ENCODE measurements at places on chromosomes 2 and 18.

DNA sequence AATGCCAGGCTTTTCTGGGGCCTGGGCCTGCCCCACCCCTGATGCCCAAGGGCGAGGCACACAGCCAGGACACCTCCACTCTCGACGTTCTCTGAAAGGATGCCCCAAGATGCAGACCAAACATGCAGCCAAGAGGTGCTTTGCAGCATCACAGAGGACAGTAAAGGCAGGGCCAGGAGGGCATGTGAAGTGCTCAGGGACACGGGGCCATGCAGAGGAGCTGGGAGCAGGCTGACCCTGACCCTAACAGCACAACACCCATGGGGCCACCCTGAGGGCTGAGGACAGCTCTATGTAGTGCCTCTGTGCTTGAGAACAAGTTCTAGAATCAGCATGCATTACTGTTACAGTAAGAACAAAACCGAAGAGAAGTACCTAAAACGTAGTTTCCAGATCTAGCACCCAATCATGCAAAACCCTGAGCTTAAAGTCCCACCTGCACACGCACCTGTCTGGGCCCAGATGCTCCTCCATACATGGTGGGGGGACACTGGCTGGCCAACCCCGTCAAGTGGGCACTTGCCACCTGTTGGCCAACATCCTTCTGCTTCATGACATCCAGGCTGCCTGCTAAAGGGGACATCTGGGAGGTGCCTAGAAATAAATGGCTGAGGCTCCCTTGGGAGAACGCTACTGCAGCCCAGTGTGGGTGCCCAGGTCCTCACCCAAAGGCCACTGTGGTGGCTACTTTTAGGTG is 15.4 kb downstream of the HS6ST1 start:
- no peak for DNase-seq

DNA sequence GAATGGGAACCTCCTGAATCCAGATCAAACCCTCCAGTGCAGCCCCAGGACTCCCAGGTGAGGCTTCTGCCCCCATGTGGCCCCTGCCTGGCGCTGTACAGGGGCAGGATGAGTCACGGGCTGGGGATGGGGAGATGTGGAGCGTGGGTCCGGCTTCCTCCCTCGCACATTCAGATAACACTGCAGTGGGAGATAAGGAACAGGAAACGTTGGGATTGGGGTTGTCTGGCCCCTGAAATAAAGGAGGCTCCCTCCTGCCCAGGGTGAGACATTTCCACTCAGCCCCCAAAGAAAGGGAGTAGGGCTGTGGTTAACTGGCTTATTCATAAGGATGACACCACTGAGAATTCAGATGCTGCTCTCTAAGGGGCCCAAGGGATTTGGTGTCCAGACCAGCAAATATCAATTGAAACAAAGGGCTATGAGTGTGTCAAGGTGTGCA is 30.7 kb downstream of the IGFBP5 start:
- no peak for DNase-seq

DNA sequence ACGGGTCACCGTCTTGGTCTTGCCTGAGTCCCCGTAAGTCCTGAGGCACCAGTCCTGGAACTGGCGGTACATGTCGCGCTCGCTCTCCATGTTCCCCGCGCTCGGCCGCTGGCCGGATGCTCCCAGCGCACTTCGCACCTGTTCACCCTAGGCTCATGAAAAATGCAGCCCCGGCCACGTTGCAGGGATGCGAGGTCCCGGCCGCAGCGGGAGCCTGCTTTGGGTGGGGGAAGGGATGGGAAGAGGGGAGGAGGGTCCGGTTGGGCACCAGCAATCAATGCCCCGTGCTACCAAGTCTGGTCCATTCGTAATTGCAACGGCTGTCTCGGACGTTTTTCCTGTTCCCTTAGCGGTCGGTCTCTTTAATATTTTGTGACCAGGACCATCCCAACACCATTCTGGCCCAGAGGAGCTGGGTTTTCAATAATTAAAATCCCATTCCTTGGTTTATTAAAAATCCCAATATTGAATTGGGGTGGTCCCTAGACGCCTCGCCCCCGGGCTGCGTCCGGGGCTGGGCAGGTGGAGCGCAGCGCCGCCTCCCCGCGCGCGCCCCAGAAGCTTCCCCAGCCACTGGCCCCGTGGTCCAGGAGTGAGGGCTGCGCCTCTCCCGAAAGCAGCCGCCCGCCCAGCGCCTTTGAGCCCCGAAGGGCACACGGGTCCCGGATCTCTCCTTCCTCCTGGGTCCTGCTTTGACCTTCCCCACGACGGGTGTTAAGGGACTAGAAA is 1.4 kb downstream of the NOL4 start:
- DNase-seq: no peak

DNA sequence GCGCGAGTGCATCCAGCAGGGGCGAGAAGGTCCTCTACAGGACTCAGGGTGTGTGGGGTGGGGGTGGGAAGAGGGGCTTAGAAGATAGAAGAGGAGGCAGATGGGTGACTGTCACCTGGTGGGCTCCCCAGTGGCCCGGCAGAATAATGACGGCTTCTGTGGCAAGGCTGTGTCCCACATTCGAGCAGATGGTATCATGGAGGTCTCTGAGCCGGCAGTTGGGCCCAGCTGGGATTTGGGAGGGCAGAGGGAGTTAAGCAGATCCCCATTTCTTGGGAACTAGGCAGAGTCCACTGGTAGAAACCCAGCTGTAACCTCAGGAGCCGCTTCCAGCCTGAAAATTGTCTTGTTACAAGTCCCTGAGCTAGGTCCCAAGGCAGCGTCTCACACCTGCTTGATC is 28.4 kb upstream of the DTNB start:
- no peak for DNase-seq

DNA sequence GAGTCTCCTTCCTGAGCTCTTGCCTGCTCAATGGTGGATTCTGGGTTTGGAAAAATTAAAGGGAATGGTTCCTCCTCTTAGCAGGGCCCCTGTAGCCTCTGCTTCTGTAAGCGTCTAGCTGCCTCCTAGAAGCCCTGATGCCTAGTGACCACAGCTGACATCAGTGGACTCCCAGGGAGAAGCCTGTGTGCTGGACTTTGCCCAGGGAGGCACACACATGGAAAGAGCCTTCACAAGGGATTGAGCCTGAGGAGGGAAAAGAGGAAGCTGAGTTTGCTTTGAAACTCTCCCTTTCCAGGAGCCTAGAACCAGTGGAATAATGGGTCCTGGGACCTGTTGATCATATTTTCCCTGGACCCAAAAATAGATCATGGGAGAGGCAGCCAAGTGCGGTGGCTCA is 1.4 kb upstream of the CFAP65 start:
- no peak for DNase-seq
